ENCODE measurements at places on chromosomes 2 and 18.

- no peak overlapping the region for H3K27ac ChIP-seq
- no peak for DNase-seq
- H3K4me1 ChIP-seq, result peaks cover 13% of the 10 kb centered on the region
- H3K4me3 ChIP-seq, result no peak overlapping the region
Measured at GRCh38 chr2:42953216-42953615, 160.8 kb upstream of the HAAO start.

GRCh38 chr18:48642503-48642902, 103.7 kb downstream of the CTIF start:
- no peaks in the 10 kb centered on the region for H3K4me1 ChIP-seq
- H3K4me3 ChIP-seq, result no peak overlapping the region
- no peak overlapping the region for H3K27ac ChIP-seq
- peaks cover 2% of the 10 kb centered on the region for H3K27me3 ChIP-seq
- no peaks in the 10 kb centered on the region for H3K36me3 ChIP-seq
- DNase-seq, result no peak

- no peak for DNase-seq
- no peak overlapping the region for H3K27ac ChIP-seq
- no peaks in the 10 kb centered on the region for H3K36me3 ChIP-seq
- H3K27me3 ChIP-seq, result no peaks in the 10 kb centered on the region
Measured at GRCh38 chr2:80255918-80256781, 48.4 kb downstream of the LRRTM1 start.

DNA sequence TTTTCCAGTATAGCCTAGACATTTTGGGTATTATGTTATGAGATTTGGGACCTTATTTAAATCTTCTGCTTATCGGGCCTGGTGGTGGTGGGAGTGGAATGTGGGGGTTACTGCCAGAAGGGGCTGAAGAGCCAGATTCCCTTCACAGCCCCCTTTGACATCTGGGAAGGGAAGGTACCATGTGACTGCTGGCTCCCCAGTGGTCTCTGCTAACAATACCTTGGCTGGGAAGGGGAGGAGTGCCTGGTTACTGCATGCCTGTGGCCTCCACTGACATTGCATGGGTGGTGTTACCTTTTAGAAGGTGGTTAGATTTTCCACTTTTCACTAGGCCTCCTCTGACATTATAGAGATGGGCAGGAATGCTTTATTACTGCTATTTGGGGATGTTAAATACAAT, 8.0 kb downstream of the ATP9B start:
- no peak overlapping the region for H3K4me3 ChIP-seq
- no peak for DNase-seq
- no peaks in the 10 kb centered on the region for H3K27me3 ChIP-seq
- H3K4me1 ChIP-seq, result peaks cover 46% of the 10 kb centered on the region
- H3K27ac ChIP-seq, result no peak overlapping the region
- peaks cover 54% of the 10 kb centered on the region for H3K36me3 ChIP-seq

- DNase-seq, result no peak
- H3K4me3 ChIP-seq, result peak overlapping the region; percentile 48
- H3K4me1 ChIP-seq, result peaks cover 56% of the 10 kb centered on the region
- H3K36me3 ChIP-seq, result peaks cover 63% of the 10 kb centered on the region
- H3K27ac ChIP-seq, result peak overlapping the region; percentile 80
Measured at GRCh38 chr2:112062894-112063293, 7.8 kb downstream of the TMEM87B start.

DNA sequence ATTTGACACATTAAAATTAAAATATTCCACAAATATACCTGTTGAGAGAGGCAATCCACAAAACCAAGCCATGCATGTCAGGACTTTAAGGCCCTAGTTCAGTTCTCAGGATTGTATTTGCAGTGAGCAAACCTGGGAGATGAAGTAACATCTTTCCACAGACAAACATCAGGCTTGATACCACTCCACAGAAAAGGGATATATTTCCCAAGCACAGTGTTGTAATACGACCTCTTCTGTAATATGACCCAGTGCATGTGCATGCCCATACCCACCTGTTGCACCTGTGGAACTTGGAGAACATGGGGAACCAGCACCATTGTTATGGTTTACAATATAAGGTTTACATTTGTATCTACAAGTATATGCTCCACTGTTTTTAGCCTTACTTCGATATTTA, 184.0 kb downstream of the PDE11A start:
- H3K4me3 ChIP-seq, result no peak overlapping the region
- no peaks in the 10 kb centered on the region for H3K36me3 ChIP-seq
- H3K27me3 ChIP-seq, result no peaks in the 10 kb centered on the region
- no peaks in the 10 kb centered on the region for H3K4me1 ChIP-seq
- no peak overlapping the region for H3K27ac ChIP-seq

- H3K4me1 ChIP-seq, result no peaks in the 10 kb centered on the region
- H3K4me3 ChIP-seq, result no peak overlapping the region
- no peaks in the 10 kb centered on the region for H3K27me3 ChIP-seq
Measured at GRCh38 chr2:28071221-28071620, 180.7 kb downstream of the BABAM2 start.

- H3K4me3 ChIP-seq, result no peak overlapping the region
- H3K36me3 ChIP-seq, result no peaks in the 10 kb centered on the region
- H3K4me1 ChIP-seq, result peaks cover 7% of the 10 kb centered on the region
- no peak for DNase-seq
- H3K27ac ChIP-seq, result no peak overlapping the region
Measured at GRCh38 chr2:1802469-1803216, 58.3 kb upstream of the PXDN start.

DNA sequence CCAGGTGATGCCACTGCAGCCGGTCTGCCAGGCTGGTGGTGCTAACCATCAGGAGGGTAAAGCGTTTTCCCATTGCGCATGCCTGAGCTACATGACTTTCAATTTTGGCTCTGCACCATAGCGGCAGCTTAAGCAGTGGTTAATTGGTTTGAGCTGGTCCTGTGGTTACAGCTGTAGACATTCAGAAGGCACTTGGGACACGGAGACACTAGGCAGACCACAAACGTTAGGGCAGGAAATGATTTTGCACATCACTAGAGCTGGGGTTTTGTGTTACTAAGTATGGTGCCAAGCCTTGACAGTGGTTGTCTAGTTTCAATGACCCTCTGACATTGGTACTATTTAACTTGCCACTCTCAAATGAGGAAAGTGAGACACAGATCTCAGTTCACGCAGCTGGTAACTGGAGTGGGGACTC, 28.9 kb upstream of the CNOT11 start:
- peaks cover 5% of the 10 kb centered on the region for H3K36me3 ChIP-seq
- no peaks in the 10 kb centered on the region for H3K27me3 ChIP-seq

DNA sequence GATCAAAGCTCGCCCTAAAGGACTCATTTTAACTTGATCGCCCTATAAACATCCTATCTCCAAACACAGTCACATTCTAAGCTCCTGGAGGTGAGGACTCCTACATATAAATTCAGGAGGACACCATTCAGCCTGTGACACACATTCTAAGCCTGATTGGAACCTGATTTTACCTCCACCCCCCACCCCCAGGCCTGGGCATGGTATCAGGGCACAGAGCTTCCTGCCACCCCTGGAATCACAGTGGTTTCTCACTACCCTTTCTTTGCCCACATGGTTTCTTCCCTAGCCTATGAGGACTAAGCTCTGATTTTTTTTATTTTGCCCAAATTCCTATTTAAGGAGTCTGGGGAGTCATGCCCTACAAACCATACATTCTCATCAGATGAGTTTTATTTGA, 428.1 kb upstream of the ID2 start:
- H3K27me3 ChIP-seq, result peaks cover 4% of the 10 kb centered on the region
- H3K4me3 ChIP-seq, result no peak overlapping the region
- no peak for DNase-seq
- H3K4me1 ChIP-seq, result peaks cover 14% of the 10 kb centered on the region
- no peak overlapping the region for H3K27ac ChIP-seq

- peaks cover 35% of the 10 kb centered on the region for H3K4me1 ChIP-seq
- no peaks in the 10 kb centered on the region for H3K27me3 ChIP-seq
- DNase-seq, result no peak
- H3K36me3 ChIP-seq, result peaks cover 20% of the 10 kb centered on the region
- H3K27ac ChIP-seq, result peak overlapping the region; percentile 86
Measured at GRCh38 chr2:69499966-69500365, 62.7 kb upstream of the NFU1 start.

DNA sequence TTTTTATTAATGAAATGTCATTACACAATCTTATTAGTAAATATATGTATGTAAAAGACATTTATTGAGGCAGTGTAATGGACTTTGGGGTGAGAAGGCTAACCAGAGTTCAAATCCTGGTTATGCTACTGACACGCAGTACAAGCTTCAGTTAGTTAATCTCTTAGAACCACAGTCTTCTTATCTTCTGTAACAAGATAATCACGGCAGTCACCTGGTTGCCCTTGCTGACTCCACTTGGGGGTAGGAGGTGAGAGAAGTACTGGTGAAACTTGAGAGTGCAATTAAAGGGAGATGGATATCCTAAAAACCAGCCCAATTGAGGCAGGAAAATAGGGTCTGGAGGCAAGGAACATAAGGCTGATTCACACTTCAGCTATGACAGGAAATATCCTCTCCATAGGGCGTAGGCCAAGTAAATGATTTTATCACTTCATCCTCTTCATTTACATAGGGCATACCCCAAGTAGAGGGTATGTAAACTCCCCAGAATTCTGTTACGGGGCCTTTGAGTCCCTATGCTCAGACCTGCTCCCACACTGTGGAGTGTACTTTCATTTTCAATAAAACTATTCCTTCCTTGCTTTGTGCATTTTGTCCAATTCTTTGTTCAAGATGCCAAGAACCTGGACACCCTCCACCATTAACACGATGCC, 21.3 kb downstream of the SKA1 start:
- H3K4me1 ChIP-seq, result peaks cover 2% of the 10 kb centered on the region
- H3K4me3 ChIP-seq, result no peak overlapping the region
- no peak for DNase-seq
- H3K27me3 ChIP-seq, result peaks cover 14% of the 10 kb centered on the region
- no peak overlapping the region for H3K27ac ChIP-seq

- no peak overlapping the region for H3K4me3 ChIP-seq
- no peak for DNase-seq
- H3K27me3 ChIP-seq, result no peaks in the 10 kb centered on the region
- H3K27ac ChIP-seq, result no peak overlapping the region
Measured at GRCh38 chr2:2731101-2731815, 400.2 kb upstream of the MYT1L start.

- peaks cover 15% of the 10 kb centered on the region for H3K27me3 ChIP-seq
- no peak overlapping the region for H3K4me3 ChIP-seq
- DNase-seq, result peak; percentile 70
- peaks cover 1% of the 10 kb centered on the region for H3K4me1 ChIP-seq
- H3K36me3 ChIP-seq, result no peaks in the 10 kb centered on the region
- H3K27ac ChIP-seq, result no peak overlapping the region
Measured at GRCh38 chr2:85066874-85067351, 66.3 kb upstream of the TCF7L1 start.

GRCh38 chr2:23283653-23284052, 101.3 kb upstream of the KLHL29 start:
- H3K4me3 ChIP-seq, result no peak overlapping the region
- H3K27ac ChIP-seq, result no peak overlapping the region

DNA sequence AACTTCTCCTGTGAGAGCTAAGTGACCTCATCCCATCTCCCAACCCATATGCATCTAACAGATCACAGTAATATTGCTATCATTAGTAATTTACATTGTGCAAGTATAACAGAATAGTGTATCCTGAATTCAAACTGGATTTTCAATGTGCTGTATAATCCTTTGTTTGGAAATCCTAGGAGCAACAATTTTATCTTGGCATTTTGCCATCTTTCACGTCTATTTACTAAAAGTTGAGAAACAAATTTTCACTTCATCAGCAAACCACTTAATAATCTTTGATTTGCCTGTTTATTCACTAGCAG, 3.8 kb downstream of the HNRNPLL start:
- H3K4me1 ChIP-seq, result peaks cover 56% of the 10 kb centered on the region
- H3K36me3 ChIP-seq, result peaks cover 15% of the 10 kb centered on the region
- DNase-seq, result no peak
- H3K27ac ChIP-seq, result peak overlapping the region; percentile 28

DNA sequence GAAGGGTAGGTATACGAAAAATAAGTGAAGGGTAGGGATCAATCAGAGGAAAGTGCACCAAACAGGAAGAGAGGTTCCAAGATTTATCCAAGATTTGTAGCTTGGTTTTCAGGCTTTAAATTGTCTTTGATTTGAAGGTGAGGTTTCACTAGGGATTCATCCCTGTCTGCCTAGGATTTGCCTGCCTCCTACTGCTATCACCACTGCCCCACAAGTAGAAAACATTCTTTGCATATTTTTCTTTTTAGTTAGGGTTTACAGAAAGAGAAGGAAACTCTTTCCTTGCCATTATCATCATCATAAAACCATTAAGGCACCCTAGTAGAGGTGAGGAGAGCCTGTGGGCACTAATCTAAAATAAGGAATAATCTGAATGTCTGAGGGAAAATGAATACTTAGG, 45.8 kb upstream of the TANC1 start:
- no peaks in the 10 kb centered on the region for H3K4me1 ChIP-seq
- H3K27me3 ChIP-seq, result peaks cover 6% of the 10 kb centered on the region
- DNase-seq, result no peak

- peaks cover 6% of the 10 kb centered on the region for H3K27me3 ChIP-seq
- no peak for DNase-seq
- H3K36me3 ChIP-seq, result no peaks in the 10 kb centered on the region
- no peak overlapping the region for H3K27ac ChIP-seq
- H3K4me1 ChIP-seq, result no peaks in the 10 kb centered on the region
- no peak overlapping the region for H3K4me3 ChIP-seq
Measured at GRCh38 chr2:234193977-234194563, 143.6 kb downstream of the SPP2 start.

DNA sequence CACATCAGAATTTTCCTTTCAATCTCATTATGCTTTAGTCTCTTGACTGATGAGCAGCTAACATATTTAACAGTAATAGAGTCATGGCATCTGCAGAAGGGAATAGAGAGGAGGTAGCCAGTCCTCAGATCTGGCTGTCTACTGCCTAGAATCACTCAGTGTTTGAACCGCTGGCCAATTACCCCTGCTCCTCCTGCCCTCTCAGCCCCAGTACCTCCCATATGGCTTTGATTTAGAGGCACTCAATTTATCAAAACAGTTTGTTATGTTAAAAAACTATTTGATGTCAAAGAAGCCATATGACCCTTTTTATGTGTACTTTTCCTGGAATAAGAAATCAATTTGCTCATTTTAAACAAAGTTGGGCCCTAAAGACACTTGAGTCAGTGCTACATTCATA, 355.2 kb downstream of the CMPK2 start:
- no peaks in the 10 kb centered on the region for H3K4me1 ChIP-seq
- no peak overlapping the region for H3K27ac ChIP-seq
- H3K27me3 ChIP-seq, result no peaks in the 10 kb centered on the region
- no peaks in the 10 kb centered on the region for H3K36me3 ChIP-seq
